ENCODE measurements at places on chromosomes 11 and 22. TPM values are rescaled to one million over a fixed set of nuclear protein-coding genes. Genes with fewer than 3 reads are reported as not detected.

HORMAD2 gene
- total RNA-seq = not detected

TRIM49 gene
- total RNA-seq = not detected

RBFOX2 gene
- total RNA-seq = 103 TPM

STARD10 gene
- total RNA-seq = 113 TPM
